ENCODE measurements at places on chromosomes 2 and 18.

- DNase-seq = no peak
These were observed 42.9 kb downstream of the MEX3C start for GRCh38 chr18:51154431-51155063.

- no peak for DNase-seq
These were observed 130.1 kb downstream of the LCLAT1 start for GRCh38 chr2:30577151-30577550.

- no peak for DNase-seq
These were observed 284.7 kb downstream of the LRRTM1 start for GRCh38 chr2:80019571-80020460.

DNA sequence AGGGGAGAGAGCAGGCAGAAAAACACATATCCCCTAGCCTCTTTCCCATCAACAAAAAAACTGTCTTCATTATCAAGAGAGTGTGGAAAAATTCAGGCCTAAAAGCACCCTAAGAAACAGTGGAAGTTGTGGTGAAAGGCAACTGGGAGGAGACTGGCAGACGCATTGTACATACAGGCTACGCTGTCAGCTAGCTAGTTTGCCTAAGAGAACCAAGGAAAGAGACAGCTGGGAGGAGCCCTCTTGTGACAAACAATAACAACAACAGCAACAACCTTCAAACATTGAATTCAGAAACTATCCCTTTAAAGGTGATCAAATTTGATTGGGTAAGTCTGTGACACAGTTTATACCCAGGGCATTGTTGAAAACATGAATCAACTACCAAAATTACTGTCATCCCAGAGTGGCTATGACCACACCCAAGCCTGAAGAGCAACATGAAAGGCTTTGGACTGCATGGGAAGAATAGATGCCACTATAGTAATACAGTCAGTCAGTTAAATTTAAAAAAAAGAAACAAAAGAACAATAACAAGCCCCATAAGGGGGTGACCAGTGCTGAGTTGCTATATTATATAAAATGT lies 88.9 kb upstream of the CRIM1 start:
- DNase-seq = no peak

GRCh38 chr2:19359456-19359855 lies 1.0 kb upstream of the OSR1 start:
- no peak for DNase-seq

- DNase-seq = no peak
These were observed 96.1 kb downstream of the NRP2 start for GRCh38 chr2:205778356-205778755.

GRCh38 chr18:50356036-50356945 lies 18.6 kb upstream of the SKA1 start:
- DNase-seq = peak; percentile 15
